Liver (tissue), 10 donors: ENCODE measurements at places on chromosomes 16 and 17.

GRCh38 chr17:76199469-76199868 lies 40.8 kb downstream of the RNF157 start:
- DNase-seq, result no peak

DNA sequence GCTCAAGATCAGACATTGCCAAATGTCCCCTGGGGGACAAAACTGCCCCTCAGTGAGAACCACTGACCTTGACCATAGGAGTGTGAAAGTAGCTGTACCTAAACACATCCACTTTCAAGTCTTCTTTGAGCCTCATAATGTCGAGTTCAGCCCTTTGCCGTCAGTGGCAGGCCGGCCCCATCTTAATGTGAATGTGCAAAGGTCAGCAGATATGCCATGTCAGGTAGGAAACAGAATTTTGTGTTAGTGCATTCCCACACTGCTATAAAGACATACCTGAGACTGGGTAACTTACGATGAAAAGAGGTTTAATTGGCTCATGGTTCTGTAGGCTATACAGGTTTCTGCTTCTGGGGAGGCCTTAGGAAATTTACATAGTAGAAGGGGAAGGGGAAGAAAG lies 95.1 kb upstream of the PIRT start:
- no peak for DNase-seq

DNA sequence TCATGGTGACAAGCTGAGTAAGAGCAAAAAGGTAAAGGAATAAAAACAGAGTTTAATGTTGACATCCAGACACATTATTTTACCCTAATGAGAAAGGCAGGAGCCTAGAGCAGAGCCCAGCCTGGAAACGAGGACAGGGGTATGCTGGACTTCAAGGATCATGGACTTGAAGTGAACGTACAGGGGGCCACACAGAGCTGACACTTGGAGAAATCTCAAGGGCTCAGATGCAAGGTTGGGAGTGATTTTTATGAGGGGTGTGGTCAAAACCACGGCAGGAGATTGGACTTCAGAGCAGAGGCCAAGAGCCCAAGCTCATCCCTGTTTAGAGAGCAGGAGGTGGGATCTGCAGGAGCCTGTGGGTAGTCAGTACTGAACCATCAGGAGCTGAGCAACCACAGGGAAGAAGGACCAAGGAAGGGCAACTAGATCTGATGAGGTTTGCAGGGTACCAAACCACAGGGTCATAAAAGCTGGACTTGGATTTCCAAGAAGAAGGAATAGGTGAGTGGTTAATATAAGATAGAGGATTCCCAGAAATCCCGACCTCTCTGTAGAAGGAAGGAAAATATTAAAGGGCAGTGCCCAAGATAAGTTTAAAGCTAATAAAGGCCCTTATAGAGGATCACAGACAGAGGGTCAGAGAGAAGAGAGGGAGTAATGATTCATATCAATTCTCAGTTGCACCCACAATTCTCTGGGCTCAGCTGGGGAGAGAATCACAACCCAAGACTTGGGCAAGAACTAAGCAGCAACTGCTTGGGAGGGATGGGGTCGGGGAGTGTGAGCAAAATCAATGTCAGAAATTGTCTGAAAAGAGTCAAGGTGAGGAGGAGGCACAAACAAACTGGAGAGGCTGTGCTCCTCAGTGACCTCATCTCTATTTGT lies 331.7 kb downstream of the SOX9 start:
- no peak for DNase-seq

DNA sequence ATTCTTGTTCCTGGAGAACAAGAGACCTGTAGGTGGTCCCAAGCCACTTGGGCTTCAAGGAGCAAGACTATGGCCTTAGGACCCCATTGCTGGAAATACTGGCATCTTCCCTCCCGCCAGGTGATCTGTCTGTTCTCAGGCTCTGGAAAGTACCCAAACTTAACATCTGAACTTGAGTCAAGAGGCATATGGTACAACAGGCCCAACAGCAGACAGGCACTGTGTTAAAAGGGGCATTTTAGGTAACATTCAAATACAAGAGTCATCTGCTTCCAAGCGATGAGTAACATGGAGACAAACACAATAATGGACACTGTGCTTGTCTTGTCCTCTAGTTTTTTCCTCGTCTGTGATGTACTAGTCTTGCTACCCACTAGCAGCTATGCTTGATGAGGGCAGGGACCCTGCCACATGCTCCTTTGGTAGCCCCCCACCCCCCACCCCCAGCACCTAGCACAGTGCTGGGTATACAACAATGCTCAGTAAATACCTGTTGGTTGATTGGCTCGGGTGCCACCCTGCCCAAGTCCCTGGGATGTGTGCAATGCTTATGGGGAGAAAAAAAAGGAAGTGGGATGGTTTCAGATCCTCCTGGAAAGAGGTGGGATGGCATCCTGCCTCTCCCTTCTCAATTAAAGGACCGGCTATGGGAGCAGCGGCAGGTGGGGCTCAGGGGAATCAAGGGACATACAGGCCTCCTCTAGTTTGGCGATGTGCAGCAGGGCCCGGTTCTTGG lies 19.4 kb downstream of the CSF3 start:
- DNase-seq, result no peak

GRCh38 chr17:80084773-80085172 lies 16.6 kb upstream of the GAA start:
- DNase-seq, result no peak

- no peak for DNase-seq
These were observed 26.6 kb downstream of the LASP1 start for GRCh38 chr17:38896346-38896954.

DNA sequence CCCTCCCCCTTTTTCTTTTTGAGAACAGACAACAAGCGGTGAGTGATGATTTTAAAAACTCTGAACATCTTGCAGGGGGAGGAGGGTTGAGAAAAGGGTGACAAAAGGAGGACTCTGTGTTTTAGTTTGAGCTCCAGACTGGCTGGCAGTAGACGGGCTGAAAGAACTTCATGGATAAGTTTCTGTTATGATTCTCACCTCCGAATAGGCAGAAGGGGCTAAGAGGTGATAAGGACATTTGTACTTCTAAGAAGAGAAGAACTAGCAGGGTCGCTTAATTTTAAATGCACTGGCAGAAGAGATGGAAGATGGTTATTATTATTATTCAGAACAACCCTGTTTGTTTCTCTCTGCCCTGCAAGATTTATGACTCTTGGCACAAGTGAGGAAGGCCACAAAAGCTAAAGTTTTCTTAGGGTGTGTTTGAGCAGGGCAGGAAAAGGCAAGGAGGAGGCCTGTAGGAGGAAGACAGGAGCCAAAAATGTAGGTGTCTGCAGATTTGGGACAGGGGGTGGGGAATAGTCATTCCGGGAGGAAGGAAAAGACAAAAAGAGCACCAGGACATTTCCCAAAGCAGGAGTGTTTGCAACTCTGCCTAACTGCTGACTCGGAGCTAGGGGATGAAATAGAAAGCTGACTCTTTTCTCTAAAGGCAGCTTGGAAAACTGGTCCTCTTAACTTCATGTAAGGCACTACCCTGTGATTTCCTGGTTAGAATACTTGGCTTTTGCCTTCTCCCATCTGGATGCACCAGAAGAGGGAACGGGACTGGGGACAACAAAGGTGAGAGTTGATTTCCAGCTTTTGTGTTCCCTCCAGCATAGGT lies 11.9 kb upstream of the HOXB2 start:
- DNase-seq, result no peak

DNA sequence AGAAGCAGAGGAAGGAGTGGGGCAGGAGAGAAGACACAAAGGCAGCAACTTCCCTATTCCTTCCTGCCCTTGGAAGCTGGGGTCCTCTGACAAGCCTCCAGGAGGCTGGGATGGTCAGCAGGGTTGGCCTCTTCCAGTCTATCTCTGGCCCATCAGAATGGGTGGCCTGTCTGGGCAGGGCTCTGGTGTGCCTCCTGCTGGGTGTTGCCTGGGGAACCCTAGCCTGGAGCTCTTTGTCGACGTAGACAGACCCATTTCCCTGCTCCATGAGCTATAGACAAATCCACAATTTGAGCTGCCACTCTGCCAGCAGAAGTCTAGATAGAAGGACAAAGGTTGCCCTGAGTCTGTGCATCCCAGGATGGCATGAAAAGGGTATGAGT lies 11.4 kb downstream of the IGFBP4 start:
- no peak for DNase-seq
